Stimulated activated CD8-positive, alpha-beta memory T cell treated with anti-CD3 and anti-CD28 coated beads, Interleukin-4, amount 100 ng/mL, for 1 hour (primary cell): ENCODE measurements at places on chromosomes 3 and 15.
A peak's percentile ranks its signal among the peaks of the same experiment; 100 is the strongest.

- DNase-seq: no peak
These were observed 33.6 kb upstream of the BNC1 start for GRCh38 chr15:83318036-83318435.

DNA sequence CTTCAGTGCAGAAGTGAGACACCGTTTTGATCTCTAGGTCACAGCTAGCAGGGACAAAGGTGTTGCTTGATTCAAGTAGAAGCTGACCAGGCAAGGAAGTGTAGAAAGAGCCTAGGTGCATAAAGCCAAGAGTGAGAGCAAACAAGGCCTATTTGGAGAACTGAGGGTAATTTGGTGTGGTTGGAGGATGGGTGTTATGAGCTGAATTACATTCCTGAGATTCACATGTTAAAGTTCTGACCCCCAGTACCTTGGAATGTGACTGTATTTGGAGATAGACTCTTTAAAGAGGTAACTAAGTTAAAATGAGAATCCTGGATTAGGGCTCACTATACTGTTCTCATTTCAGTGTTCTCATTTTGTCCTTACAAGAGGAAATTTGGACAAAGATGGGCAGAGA lies 191.3 kb downstream of the ZMAT3 start:
- no peak for DNase-seq

- DNase-seq: no peak
These were observed 348.8 kb upstream of the C2CD4B start for GRCh38 chr15:62513893-62514292.

DNA sequence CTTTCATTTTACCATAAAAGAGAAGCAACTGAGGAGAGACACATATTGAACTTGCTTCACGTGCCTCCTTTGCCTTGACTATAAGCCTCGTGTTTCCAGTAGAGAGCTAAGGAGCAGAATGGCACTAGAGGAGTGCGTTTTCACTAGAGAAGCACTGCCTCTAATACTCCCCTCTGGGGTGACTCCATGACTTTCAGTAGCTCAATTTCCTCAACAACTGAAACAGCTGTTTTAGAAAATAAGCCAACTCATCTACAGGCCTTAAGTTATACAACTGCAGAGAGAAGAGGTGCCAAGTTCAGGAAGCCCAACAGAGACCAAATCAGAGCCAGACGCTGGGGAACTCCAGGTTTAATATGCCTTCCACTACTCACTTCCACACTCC lies 1.9 kb downstream of the UBP1 start:
- no peak for DNase-seq

GRCh38 chr3:120198305-120198878 lies 86.6 kb downstream of the GPR156 start:
- no peak for DNase-seq

DNA sequence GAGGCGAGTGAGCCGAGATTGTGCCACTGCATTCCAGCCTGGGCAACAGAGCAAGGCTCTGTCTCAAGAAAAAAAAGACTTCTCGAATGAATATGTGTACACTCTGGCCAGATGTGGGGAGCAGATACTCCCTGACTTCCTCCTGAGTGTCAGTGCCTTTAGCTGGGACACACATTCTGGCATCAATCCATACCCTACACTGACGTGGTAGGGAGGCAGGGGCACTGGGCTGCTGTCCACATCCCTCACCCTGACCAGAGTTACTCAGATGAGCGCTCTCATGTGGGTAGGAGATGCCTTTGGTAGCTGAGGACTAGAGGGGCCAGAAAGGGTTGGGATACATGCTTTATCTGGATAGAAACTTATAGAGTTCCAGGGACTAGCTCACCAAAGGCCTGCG lies 15.6 kb downstream of the LIMD1 start:
- DNase-seq: no peak

GRCh38 chr3:121918779-121919483 lies 24.7 kb downstream of the SLC15A2 start:
- DNase-seq: no peak

GRCh38 chr3:115898656-115899410 lies 275.5 kb downstream of the GAP43 start:
- DNase-seq: no peak

GRCh38 chr3:58217209-58217811 lies 6.5 kb upstream of the DNASE1L3 start:
- peak; percentile 20 for DNase-seq

DNA sequence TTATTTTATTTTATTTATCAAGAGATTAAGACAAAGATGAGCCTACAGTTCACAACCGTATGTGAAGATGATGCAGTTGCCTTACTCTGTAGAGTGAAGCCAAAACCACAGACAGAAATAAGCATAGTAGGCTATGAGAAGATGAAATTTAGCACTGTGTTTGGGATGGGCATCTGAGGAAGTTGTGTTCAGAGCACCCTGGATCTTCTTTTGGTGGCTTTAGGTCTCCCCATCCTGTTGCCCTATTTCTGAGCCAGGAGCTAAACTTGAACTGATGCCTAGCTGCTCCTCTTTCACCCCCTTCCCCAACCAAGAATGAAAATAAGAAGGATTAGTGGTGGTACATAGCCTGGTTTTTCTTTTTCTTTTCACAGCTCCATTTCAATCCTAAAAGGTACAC lies 328.1 kb upstream of the TBL1XR1 start:
- no peak for DNase-seq

GRCh38 chr3:178840586-178840985 lies 231.0 kb downstream of the ZMAT3 start:
- DNase-seq: no peak

DNA sequence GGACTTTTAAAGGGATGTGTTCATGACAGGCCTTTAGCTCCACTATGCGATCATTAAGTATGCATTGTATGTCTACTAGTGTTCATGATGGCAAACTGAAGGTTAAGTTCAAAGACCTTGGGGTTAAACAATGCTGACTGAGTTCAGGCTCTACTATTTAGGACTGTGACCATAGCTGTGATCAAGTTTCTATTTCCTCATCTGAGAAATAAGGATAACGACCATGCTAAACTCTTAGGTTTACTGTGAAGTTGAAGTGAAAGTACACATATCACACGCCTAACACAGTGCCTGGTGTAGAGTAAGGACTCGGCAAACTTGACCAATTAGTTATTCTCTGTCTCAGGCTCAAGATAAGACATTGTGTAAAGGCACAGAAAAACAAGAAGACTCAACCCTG lies 243.2 kb downstream of the MBNL1 start:
- DNase-seq: no peak

GRCh38 chr3:182735672-182736071 lies 57.6 kb upstream of the ATP11B start:
- no peak for DNase-seq

DNA sequence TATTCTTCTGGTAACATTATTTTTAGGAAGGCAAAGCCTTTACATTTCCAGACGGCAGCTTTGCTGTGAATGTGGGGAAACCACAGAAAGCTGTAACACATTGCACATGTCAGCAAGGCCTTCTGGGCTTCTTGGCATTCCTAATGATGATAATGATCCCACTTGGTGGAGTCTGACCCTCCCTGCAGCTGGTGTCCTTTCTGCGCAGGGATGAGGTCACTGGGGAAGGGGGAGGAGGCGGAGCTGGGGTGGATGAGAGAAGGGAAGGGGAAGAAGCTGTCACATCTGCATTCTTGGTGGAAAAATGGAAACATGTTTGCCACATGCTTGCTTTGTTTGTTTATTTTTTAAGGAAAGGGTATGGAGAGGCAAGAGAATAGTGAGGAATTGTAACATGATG lies 68.6 kb downstream of the FILIP1L start:
- no peak for DNase-seq

GRCh38 chr3:154615471-154615870 lies 185.5 kb upstream of the GPR149 start:
- DNase-seq: no peak

DNA sequence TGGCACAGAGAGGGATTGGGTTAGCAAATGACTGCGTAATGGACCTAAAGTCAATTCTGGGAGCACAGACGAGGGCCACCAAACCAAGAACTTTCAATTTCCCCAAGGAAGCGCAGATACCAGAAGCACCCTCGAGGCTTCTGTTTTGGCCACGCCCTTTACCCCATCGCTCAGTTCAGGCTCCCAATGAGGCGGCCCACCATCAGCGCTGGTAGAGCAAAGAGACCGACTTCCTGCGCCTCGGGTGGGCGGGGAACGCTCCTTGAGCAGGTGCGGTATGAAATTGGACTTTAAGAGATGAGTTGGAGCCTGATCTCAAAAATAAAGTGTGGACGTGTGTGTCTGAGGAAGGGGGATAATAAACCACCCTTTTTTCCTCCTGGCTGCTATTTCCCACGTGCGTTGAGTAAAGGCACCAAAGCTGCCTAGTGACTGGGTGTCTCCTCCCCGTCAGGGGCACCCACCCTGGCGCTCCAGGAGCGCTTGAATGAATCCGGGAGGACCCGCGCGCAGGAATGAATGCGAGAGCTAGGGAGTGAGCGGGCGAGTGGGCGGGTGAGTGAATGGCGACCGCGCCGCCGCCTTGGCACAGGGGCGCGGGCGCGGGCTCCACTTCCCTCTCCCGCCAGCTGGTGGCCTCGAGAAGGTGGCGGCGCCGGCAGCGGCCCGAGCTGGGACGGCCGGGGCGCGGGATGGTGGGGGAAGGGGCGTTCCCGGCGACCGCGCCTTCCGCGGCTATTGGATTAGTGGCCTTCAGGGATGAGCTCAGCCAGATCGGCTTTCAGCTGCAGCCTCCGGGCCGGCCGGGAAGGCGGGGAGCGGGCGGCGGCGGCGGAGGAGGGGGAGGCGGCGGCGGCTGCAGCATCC lies at the start of gene SPSB4:
Gene SPSB4, plus strand, starts transcription at position 772 of the 867 bp plus-strand sequence. CDS start 14,758 bp downstream, outside the sequence.
- DNase-seq: no peak

DNA sequence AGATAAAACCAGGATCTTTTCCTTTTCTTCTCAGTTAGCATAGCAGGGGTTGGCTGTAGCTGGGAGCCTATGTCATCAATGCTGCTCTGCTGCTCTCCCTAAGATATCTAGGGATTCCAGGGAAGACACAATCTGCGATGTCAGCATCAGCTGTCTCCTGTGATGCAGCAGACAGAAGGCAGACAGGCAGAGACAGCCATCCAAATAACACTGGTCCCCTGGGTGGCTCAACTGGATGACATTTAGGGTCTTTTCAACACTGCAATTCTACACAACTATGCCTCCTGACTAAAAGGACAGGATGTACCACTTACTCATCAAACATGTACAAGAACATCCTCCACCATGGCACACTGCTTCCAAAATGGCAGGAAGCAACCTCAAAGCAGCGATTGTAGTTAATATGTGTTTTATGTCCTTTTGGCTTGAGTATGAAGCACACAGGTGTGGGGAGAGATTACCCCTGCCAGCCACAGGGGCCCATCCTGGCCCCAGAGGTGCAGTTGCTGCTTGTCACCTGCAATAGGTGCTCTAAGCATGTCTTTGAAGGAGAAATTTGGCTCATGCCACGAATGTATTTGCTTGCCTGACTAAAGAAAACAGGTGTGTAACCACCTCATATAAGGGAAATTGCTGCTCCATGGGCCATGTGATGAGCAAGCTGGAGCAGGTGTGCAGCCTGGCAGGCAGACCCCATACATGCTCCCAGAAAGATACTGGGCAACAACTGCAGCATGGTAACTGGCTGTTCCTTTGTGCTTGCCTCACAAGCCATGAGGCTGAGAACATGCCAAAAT lies 357.8 kb downstream of the VPS13C start:
- DNase-seq: no peak

GRCh38 chr3:122557356-122557755 lies 6.7 kb downstream of the PARP9 start:
- DNase-seq: no peak

- no peak for DNase-seq
These were observed 88.7 kb upstream of the BCL6 start for GRCh38 chr3:187833799-187834578.

- DNase-seq: no peak
These were observed 414.7 kb upstream of the NAALADL2 start for GRCh38 chr3:174444391-174444790.
